ENCODE measurements at places on chromosomes 6 and 20.

- no peak for DNase-seq
These were observed 1293.3 kb downstream of the EPHA7 start for GRCh38 chr6:92126088-92126487.

DNA sequence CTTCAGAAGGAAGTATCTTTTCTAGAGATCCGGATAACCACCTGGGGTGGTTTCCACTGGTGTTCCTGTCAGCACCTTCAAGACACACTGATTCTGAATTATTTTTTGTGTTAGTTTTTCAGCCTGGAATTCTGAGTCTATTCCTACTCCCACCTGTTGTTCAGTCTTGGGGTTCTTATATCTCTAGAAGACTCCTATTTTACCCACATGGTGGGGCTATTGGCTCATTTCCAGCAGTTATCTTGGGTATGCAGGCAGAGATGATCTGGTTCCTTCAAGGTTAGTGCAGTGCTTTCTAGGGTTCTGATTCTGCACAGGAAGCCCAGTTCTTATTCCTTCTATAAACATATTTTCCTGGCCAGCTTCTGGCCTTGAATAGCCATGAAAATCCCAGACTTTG, 175.6 kb upstream of the PDE7B start:
- DNase-seq: no peak

DNA sequence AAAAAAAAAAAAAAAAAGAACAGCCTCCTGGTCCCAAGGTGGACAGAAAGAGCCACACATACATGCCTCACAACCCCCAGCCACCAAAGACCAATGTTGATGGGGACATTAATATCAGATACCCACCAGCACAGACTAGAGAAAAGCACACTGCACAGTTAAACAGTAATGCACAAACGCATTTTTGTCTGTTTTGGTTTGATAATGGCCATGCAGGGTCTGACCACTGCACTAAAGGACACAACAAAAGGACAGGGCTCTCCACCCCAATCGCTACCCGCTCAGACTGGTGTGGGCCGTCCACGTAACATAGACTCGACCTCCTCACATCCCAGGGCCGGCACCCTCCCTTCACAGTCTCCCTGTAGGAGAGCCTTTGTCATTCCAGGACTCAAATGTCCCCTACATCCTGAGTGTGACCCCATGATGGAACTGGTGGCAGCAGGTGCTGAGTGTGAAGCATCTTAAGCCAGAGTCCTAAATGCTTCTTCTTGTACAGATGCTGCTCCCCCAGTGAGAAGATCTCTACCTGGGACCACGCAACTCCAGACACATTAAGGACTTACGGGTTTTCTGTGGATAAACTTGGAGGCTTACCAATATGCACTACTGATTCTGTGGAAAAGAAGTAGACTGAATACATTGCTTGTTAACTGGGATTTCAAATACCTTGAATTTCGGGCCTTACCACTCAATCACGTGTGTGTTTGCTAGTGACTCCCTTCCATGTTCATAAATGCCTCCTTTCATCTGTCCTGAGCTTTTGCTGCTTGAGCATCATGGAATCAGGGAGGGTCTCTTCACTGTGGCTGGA, 28.0 kb downstream of the RRBP1 start:
- DNase-seq: no peak

- no peak for DNase-seq
These were observed 241 bp upstream of the CFAP206 start for GRCh38 chr6:87407561-87407900.

DNA sequence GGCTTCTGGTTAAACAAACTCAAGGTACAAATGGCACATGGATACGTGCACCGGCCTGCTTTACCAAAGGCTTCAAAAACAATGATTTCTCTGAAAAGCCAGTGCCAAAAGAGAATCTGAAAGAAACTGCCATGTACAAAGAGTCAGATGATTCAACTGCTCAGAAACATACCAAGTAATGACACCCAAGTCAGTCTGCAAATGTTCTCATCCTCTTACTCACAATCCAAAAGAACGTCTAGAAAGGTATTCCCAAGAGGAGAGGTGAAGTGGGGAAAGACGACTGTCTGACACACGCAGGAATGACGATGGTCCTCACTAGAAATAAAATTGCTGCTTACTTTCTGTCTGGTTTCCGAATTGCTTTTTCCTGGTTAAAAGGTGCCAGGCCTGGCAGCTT, 52.9 kb downstream of the NFATC2 start:
- no peak for DNase-seq

- no peak for DNase-seq
These were observed 446.3 kb downstream of the PREX1 start for GRCh38 chr20:48381353-48382120.

DNA sequence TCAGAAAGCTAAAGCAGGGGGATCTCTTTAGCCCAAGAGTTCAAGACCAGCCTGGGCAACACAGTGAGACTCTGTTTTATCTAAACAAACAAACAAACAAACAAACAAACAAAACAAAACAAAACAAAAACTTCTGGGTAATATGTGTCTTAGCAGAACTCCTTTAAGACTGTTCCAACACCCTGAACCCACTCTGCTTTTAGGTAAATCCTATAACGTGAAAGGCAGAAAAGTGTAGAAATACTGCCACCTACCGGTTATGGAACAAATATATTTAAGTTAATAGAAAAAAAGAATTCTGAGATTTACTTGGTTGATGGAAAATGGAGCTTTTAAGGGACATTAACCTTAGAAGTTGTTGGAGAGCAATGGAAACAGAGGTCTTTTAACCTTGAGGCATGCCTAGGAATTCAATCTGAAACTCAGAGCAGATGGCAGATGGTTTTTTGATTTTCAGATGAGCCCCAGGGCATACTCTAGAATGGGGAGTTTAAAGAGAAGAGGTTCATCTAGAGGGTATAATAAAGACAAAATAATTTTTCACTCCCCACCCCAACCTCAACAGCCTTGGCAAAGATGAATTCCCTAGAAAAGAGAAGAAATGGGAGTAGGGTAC, 38.5 kb downstream of the SOD2 start:
- peak; percentile 23 for DNase-seq

DNA sequence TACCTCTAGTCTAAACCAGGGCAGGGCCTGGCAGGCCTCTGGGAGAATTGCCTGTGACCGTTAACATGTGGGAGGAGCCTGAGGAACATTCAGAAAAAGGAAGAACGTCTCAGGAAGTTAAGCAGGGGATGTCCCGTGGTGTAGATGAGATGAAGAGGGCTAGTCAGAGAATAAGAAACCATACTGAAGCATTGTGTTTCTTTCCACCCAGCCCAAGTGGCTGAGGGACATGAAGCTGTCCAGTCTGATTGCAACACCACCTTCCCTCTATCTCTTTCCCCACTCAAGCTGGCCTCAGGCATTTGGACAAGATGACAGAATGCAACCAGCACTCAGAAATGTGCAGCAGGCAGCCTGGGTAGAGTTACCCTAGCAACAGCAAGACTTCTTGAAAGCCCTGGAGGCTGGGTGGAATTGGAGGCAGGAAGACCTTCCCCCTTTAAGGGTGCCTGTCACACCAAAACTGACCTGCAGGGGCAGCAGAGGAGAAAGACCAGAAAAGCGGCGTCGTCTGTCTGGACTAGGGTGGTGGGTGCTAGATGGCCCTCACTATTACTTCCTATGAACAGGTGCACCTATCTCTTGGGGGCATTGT, 186.1 kb downstream of the UNC5CL start:
- no peak for DNase-seq

- no peak for DNase-seq
These were observed 59.0 kb downstream of the FAM50B start for GRCh38 chr6:3908223-3908622.

- DNase-seq: no peak
These were observed 107.9 kb upstream of the CARMIL1 start for GRCh38 chr6:25171301-25171700.

GRCh38 chr6:151357758-151358436, 33.5 kb downstream of the ZBTB2 start:
- no peak for DNase-seq

GRCh38 chr6:133621751-133622150, 267.2 kb upstream of the TCF21 start:
- no peak for DNase-seq

- DNase-seq: no peak
These were observed 2.0 kb downstream of the SLC35D3 start for GRCh38 chr6:136923954-136924673.

DNA sequence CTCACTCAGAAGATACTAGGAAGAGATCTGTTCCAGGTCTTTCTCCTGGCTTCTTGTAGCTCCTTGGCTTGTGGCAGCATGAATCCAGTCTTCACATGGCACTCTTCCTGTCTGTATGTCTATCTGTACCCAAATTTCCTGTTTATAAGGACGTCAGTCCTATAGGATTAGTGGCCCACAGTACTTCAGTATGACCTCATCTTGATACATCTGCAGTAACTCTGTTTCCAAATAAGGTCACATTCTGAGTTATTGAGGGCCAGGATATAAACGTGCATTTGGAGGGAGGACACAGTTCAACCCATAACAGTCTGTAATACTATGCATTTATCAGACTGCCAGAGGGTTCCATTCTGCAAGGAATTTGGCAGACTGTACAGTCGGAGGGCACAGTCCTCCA, 57.6 kb upstream of the DYNLRB1 start:
- no peak for DNase-seq

DNA sequence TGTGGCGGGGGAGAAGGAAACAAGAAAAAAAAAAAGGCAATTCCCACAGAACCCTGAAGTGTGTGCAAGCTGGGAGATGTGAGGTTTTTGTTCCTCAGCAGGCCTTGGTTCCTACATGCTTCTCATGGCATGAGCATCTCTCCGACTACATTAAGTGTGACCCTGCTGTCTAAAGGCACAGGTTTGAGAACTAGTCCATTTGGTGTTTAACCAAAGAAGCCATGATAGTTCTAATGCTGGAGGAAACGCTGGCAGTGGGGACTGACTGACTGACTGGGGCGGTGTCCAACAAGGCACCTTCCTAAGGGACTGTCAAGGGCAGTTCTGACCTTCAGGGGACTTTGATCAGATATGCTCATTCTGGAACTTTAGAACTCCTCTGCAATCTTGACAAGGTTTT, 3.8 kb downstream of the TXNDC5 start:
- no peak for DNase-seq

DNA sequence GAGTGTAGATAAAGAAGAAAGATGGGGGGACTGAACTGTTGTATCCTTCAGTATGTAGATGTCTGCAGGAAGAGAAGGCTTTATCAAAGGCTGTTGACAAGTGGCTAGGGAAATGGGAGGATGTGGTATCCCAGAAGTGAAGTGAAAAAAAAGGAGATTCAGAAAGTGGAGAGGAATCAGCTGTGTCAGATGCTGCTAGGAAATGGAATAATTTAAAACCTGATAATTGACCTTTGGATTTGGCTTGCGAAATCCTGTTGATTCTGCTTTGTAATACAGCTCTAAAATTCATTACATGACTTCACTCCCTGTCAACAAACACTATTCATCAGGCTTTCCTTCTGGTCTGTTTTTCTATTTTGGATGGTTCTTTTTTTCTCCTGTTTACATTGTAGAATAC, 41.7 kb downstream of the PHF3 start:
- no peak for DNase-seq

DNA sequence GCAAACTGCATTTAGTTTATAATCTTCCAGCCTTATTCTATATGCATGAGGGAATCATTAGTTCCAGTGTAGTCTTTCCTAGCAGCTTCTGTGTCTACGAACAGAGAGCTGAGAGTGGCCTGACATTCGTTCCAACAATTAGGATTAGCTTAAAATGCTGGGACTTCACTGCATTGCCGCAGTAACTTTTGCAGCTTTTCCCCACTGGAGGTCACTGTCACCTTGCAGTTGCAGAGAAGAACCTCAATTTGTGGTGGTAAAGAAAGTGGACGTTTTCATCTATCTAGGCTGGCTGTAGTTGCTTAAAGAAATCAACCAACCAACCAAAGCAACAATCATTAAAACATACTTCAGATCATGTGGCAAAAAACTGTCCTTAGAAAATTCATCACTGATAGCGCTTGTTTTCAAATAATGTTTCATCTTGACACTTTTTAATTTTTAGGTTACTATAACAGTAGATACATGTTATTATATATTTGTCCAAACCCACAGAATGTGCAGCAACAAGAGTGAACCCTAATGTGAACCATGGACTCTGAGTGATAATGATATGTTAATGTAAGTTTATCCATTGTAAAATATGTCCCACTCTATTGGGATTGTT, 12.2 kb downstream of the MYLK4 start:
- peak; percentile 74 for DNase-seq

DNA sequence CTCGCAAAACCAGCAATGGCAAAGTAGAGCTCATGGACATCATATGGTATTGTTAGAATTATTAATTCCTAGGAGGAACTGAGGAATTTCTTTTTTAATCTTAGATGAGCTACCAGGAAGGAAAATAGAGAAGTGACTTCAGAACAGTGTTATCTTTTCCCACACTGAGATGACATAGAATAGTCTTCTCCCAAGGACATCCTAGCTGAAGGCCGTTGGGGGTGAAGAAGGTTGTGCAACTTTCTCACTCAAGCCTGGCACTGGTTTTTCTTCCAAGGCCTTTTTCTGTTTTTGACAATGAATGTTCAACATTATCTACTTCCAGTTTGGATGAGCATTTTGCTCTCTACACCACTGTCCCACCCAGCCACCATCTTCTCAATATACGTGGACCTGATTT, 35.8 kb upstream of the MAS1 start:
- no peak for DNase-seq

Data from globus pallidus (tissue), 1 donor.